Esophagus squamous epithelium (tissue), 5 donors: ENCODE measurements at places on chromosomes 5 and 9.

DNA sequence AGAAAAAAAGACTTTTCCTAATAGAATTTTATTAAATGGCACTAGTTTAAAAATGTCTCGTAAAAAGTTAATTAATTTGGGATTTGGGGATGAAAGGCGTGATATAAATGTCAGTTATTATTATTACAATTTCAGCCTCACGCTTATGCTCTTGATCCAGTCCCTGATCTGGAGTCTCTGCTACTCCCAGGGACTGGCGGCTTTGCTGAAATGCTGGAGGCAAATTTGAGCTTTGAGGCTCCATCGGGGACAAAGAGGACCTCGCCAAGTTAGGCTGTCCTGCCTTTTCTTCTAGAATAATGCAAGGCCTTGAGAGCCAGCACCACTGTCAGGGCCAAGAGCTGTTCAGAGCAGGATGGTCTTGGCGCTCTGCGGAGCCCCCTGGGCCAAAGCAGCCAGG is 69.7 kb downstream of the ZNF618 start:
- no peak for DNase-seq

DNA sequence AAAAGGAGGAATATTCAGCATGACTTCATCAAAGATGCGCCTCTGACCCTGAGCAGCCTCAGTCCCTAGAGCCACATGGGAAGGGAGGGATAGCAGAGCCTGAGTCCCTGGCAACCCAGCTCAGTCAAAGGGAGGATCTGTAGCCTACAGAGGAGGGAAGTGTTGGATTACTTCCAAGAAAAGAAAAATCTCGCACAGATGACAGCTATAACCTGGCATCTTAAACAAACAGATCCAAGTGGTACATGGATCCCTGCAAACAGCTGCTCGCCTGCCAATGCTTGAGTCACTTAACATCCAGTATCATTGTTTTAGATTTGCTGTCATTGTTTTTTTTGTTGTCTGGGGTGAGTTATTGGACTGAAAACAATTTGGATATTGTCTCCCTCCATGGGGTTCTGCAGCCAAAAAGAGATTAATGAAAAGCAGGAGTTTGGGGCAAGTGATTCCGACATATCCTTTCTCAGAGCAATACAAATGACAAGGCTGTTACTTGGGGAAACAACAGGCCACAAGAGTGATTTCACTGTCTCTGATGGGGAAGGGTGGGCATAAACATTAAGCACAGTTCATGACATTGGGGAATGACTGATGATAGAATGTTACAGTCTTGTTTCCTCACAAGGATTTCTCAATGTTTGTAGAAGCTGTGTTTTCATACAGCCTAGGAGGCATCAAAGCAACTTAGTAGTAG is 153.5 kb upstream of the KIF2A start:
- DNase-seq: no peak

DNA sequence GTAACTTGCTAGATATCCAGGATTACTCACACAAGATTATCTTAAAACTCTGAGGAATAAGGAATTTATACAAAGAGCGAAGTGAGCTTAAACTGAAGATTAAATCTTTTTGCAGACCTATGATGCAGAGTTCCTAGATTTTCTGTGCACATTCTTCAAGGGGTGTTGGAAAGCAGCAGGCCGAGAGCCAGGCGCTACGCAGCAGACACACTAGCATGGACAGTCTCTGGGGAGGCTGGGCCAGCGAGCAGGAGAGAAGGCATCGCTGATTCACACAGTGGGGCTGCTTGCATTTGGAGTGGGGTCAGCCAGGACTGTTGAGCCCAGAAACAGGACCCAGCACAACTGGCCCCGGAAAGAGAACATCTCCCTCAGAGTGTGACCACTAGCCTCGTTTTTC is 136.3 kb downstream of the ADAMTS16 start:
- no peak for DNase-seq

- no peak for DNase-seq
These were observed 3.6 kb downstream of the HMGCS1 start for GRCh38 chr5:43309637-43310036.

- no peak for DNase-seq
These were observed 42.7 kb downstream of the HSDL2 start for GRCh38 chr9:112422417-112423148.

DNA sequence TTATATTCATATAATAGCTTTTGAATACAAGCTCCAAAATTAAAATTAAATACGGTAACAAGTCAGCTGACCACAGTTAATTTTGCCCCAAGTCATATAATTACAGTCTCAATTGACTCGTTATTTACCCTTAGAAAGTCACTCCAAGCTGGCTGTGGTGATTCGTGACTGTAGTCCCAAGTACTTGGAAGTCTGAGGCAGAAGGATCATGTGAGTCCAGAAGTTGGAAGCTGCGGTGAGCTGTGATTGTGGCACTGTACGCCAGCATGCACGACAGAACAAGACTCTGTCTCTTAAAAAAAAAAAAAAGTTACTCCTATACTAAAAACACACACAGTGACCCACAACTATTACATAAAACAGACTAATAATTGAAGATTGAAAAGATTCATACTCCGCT is 31.6 kb upstream of the DTWD2 start:
- DNase-seq: no peak

GRCh38 chr5:118580949-118581348 is 407.4 kb downstream of the DTWD2 start:
- DNase-seq: no peak
